ENCODE measurements at places on chromosomes 13 and 19.
A peak's percentile ranks its signal among the peaks of the same experiment; 100 is the strongest.

- DNase-seq: no peak
Measured at GRCh38 chr13:89307278-89307677, 1636.1 kb downstream of the SLITRK5 start.

- DNase-seq: no peak
Measured at GRCh38 chr13:67095621-67096020, 134.5 kb downstream of the PCDH9 start.

- peak; percentile 73 for DNase-seq
Measured at GRCh38 chr19:13010038-13010991, 15.0 kb downstream of the NFIX start.

- peak; percentile 58 for DNase-seq
Measured at GRCh38 chr13:98543378-98544103, 33.4 kb downstream of the STK24 start.

GRCh38 chr13:88217883-88218282 is 546.7 kb downstream of the SLITRK5 start:
- DNase-seq: no peak

GRCh38 chr19:46404055-46404752 is 9.2 kb downstream of the CCDC8 start:
- peak; percentile 91 for DNase-seq

DNA sequence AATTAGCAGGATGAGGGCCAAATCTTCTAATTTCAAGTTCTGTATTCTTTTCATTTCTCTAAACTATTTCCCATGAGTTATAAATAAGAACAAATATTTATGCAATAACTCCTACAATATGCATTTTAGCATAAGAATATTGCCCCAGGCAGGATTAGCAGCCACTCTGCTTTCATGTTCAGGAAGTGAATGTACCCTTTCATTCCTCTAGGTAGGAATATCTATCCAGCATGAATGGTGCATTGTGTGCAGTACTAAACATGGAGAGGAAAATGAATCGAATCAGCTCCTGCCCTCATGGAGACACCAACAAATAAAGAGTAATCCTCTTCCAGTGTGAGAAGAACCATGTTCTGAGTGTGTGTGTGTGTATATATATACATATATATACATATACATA is 41.0 kb downstream of the LHFPL6 start:
- DNase-seq: no peak

DNA sequence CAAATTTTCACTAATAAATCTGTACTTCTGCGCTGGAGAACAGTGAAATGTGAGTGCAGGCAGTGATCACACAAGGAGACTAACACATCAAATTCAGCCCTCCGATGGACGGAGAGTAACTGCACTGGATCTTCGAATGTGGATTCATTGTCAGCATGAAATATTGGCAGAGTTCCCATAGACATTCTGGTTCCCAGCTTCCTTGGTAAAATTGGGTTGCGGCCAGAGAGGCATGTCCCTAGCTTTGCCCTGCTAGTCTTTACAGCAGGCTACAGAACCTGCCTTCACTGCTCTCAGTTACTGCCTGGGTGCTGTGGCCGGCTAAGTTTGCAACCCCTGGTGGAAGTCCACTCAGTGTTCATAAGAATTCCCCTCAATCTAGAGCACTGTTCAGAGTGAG is 32.3 kb upstream of the UQCRFS1 start:
- peak; percentile 47 for DNase-seq

DNA sequence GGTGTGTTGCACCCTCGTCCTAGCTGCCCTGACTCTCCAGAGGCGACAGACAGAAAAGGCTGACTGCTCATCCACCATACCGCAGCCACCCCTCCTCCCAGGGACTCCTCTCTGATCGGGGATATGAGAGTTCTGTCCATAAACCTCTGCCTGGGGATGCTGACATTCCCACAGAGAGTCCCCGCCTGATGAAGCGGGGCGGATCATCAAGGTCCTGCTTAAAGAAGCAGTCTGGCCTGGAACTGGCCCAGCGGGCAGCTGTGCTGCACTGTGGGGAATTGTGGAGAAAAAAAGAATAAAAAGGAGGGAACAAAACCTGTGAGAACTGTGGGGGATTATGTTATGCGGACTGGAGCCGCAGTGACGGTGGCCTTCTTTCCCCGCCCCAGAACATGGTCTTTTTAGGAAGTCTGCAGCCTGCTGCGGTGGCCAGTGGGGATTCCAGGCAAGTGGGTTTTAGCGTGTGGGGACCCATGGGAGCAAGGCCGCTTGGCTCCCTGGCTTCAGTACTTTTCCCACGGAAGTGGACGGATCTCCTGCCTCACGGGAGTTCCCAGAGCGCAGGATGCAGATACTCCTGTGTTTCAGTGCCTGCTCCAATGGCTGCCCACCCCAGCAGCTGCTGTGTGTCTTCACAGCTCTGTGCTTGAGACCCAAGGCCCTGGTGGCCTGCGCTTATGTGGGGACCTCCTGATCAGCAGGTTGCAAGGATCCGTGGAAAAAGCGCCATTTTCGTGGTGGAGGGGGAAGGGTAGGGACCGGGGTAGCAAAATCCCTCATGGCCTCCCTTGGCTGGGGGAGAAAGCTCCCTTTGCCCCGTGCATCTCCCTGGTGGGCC is 1456.2 kb upstream of the SLC10A2 start:
- peak; percentile 17 for DNase-seq

DNA sequence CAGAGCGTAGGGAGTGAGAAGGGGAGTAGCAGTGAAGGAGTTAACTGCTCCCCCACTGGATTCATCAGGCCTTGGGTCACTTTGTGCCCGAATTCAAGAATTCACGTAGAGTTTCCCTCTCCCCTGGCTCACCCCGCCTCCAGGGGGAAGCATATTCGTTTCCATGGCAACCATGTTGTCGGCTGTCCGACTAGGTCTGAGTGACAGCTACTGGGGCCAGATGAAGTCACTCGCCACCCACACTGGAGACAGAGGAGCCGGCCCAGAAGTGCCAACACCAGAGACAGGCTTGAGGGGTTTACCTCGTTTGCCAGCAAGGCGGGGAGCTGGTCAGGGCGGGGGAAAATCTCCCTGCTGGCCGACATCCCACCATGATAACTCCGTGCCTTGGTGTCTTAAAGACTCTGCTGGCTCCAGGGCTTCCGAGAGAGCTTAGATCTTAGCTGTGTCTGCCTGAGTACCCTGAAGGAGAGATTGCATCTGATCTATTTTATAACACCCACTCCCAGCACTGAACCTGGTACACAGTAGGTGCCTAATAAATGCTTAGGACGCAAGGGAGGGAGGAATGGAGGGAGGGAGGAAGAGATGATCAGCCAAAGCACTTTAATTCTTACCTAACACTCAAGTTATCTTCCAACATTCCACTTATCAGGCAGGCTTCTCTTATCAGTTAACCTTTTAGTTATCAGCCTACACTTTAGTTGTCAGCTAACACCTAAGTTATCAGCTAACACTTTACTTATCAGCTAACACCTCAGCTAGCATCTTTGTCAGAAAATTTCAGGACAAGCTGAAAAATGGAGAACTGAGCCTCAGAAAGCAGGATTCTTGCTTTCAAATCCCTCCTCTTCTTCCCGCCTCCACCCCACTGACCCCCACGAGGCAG is 57.2 kb upstream of the ZNRF4 start:
- DNase-seq: no peak

DNA sequence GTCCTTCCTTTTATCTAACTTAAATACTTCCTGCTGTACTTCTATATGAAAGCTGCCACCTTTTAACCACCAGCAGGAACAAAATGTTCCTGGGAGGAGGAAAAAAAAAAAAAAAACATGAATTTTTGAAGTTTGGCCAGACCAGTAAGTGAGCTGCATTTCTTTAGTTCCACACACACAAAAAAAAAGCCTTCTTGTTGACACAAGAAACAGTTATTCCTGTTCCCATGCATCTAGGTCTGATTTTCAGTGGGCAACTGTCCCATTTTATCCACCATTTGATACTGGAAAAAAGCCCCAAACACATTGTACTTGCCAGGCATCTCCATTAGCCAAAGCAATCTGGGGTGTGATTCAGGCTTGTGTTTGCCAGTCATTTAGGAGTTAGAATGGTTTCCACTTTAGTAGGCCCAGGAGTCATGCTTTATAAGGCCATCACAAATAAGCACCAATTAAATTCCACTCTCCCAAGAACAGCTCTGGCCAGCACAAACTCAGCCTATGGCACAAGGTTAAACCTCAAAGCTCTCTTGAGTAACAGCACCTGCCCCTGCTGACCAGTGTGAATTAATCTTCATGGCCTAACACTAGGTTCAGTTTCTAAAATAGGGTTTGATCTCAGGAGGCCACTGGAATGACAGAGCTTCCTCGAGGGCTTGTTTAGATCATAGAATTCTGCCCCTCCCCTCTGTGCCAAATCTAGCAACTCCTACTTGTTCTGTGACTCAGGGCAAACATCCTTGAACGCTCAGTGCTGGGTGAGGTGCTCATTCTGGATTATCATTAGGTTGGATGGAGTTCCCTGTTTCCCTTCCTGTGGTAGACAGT is 67.1 kb downstream of the NUFIP1 start:
- peak; percentile 81 for DNase-seq

DNA sequence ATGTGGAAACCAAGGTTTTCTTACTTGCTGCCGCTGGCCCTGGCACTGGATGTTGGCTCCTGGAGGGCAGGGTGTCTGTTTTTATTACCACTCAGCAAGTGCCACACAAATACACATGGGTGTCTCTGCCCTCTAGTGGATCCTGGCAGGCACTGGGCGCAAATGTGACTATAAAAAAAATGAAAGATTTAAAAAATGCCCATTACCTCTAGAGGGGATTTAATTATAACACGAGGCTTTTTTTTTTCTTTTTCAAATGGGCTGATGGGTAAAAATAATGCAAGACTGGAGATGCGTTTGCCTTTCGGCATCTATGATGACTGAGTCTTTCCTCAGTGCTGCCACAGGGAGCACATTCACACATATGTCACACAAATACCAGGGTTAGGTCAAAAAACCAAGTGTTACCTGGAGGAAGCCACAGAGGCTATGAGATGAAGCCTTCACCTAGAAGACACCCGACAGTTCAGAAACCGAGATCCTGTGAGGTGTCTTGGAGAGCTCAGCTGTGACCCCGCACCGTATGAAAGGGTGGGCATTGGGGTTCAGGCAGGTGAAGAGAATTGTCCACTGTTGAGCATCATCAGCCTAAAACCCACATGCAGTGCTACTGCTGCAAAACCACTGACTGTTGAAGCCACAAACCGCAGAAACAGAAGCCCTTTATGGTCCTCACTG is 25.7 kb downstream of the CHAMP1 start:
- DNase-seq: peak; percentile 32

DNA sequence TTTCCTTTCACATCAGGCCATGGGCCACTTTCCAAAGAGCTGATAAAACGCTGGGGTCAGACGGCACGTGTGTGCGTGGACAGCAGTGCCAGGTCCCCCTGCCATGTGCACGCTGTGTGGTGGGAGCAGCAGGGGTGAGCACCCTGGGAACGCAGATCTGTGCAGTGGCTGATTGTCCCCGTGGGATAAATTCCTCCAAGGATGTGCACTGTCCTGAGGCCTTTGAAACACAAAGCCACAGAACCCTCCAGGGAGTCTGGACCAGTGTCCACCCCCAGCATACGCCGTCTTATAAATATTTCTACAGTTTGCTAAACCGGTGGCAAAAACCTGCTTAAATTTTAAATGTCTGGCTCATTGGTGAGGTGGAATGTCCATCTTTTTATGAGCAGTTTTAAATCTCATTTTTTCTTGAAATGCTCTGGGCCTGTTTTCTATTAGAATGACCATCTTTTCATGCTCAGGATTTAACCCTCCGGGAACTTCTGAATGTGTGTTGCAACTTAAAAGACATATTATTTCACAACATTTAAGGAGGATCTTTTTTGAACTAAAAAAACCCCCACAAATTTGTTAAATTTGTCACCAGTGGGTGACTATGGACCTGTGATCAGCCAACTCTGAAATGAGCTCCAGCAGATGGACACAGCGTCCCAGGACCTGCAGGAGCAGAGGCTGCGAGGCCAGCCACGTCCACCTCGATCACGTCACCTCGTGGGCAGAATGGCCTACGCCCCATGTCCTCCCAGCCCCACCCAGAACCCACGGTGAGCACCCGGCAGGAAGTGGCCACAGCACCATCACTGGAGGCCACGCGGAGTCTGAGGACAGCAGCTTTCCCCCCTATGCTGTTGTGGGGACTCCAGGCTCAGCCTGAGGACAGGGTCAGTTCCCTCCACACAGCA is 68.6 kb downstream of the RASA3 start:
- peak; percentile 54 for DNase-seq

GRCh38 chr13:60661521-60661920 is 264.5 kb downstream of the TDRD3 start:
- peak; percentile 24 for DNase-seq

- no peak for DNase-seq
Measured at GRCh38 chr19:6457958-6458694, 1.5 kb downstream of the SLC25A23 start.

DNA sequence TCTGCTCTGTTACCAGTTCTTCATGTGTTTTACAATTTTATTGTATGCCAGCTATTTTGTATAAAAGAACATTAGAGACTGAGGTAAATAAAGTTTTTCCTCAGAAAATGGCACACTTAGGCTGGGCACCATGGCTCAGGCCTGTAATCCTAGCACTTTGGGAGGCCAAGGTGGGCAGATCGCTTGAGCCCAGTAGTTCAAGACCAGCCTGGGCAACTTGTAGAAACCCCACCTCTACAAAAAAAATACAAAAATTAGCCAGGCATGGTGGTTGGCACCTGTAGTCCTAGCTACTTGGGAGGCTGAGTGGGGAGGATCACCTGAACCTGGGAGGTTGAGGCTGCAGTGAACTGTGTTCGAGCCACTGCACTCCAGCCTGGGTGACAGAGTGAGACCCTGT is 32.0 kb downstream of the CCDC8 start:
- no peak for DNase-seq

- peak; percentile 74 for DNase-seq
Measured at GRCh38 chr19:19372656-19373416, 32.6 kb upstream of the GATAD2A start.

DNA sequence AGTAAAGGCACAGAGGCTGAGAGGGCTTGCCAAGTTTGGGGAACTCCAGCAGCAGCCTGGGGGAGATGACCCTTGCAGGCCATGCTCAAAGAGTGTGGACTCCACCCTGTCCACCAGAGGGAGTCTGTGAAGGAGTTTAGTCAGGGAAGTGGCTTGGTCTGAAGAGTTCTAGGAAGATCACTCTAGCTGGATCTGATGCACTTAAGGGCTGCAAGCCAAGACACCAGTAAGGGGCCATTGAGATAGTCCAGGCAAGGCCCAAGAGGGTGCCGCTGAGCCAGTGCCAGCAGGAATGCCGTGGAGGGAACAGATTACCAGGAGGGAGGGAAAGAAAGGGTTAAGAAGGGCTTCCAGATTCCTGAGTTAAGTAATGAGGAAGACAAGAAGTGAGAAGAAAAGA is 68.7 kb downstream of the ZAR1L start:
- peak; percentile 53 for DNase-seq

- no peak for DNase-seq
Measured at GRCh38 chr13:98778749-98779148, 26.3 kb upstream of the SLC15A1 start.

GRCh38 chr13:95783747-95784146 is 106.8 kb downstream of the DNAJC3 start:
- DNase-seq: no peak

DNA sequence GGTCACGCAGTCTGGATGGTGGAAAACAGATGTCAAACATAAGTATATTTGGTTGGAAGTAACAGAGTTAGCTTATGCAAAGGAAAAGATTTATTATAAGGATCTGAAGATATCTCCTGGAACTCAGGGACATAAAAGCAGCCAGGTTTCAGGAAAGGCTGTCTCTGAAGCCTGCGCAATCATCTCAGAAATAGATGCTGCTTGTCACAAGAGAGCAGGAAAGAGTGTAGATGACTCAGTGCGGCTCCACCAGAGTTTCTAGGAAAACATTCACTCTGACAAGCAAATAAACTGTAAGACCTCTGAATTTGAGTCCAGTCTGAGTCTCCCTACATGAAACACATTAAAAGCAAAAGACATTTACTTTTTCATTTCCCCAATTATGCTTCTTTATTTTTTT is 220.4 kb upstream of the HTR2A start:
- DNase-seq: peak; percentile 50

Measured in muscle of leg (tissue), 16 donors.